ENCODE measurements at places on chromosomes 16 and 17. TPM values are rescaled to one million over a fixed set of nuclear protein-coding genes. Genes with fewer than 3 reads are reported as not detected.

TBC1D16 gene
- total RNA-seq: 48.4 TPM

VTN gene
- total RNA-seq: 0.35 TPM

TP53TG3 gene
- 0.35 TPM for total RNA-seq

CCR7 gene
- not detected for total RNA-seq

SOX8 gene
- not detected for total RNA-seq

Data from smooth muscle cell of the coronary artery (primary cell).